Renal pelvis (tissue), 12 donors: ENCODE measurements at places on chromosomes 12 and 14. TPM values are rescaled to one million over a fixed set of nuclear protein-coding genes. Genes with fewer than 3 reads are reported as not detected.

The ATL1 gene
- 8.7 TPM for polyA plus RNA-seq

The PRR4 gene
- polyA plus RNA-seq: 11.3 TPM

The LHX5 gene
- not detected for polyA plus RNA-seq

The NRL gene
- 2.7 TPM for polyA plus RNA-seq

The OR11H12 gene
- not detected for polyA plus RNA-seq

The CBLN3 gene
- polyA plus RNA-seq: 2.4 TPM

The CYP46A1 gene
- polyA plus RNA-seq: 5.2 TPM

The IRF2BPL gene
- 50.6 TPM for polyA plus RNA-seq

The KSR2 gene
- polyA plus RNA-seq: 0.80 TPM

The CEBPE gene
- 0.15 TPM for polyA plus RNA-seq

The SVOP gene
- polyA plus RNA-seq: 0.12 TPM

The TMEM119 gene
- polyA plus RNA-seq: 25.2 TPM

The TSPAN11 gene
- polyA plus RNA-seq: 7.4 TPM

The EFS gene
- polyA plus RNA-seq: 41.1 TPM

The RIPK3 gene
- 3.8 TPM for polyA plus RNA-seq

The CLMN gene
- polyA plus RNA-seq: 41.5 TPM

The SRGAP1 gene
- polyA plus RNA-seq: 33.4 TPM

The TSHR gene
- 0.10 TPM for polyA plus RNA-seq

The GARIN6 gene
- polyA plus RNA-seq: 0.09 TPM

The CLEC4E gene
- polyA plus RNA-seq: 1.1 TPM

The SMIM41 gene
- 0.73 TPM for polyA plus RNA-seq

The GALNT8 gene
- polyA plus RNA-seq: 2.7 TPM

The EGLN3 gene
- polyA plus RNA-seq: 17.9 TPM

The IL23A gene
- polyA plus RNA-seq: 1.0 TPM

The KMT2D gene
- polyA plus RNA-seq: 65.9 TPM

The OAS3 gene
- 9.4 TPM for polyA plus RNA-seq

The CD163L1 gene
- 2.3 TPM for polyA plus RNA-seq

The CIROP gene
- polyA plus RNA-seq: 0.06 TPM

The TBX3 gene
- 77.6 TPM for polyA plus RNA-seq

The INHBC gene
- 0.22 TPM for polyA plus RNA-seq

The VSIG10 gene
- 30.4 TPM for polyA plus RNA-seq

The CALCOCO1 gene
- polyA plus RNA-seq: 142 TPM

The AKT1 gene
- 125 TPM for polyA plus RNA-seq
